Endodermal cell (in vitro differentiated cells): ENCODE measurements at places on chromosomes 5 and 9. TPM values are rescaled to one million over a fixed set of nuclear protein-coding genes. Genes with fewer than 3 reads are reported as not detected.

The RLN2 gene
- 2.3 and 3.2 TPM in 2 replicates for total RNA-seq

The SPAG8 gene
- total RNA-seq, result 1.0 and 1.4 TPM in 2 replicates

The BHMT gene
- total RNA-seq, result 0.47 to 1.4 TPM (median 1.3 TPM) in 3 replicates

The TRIM7 gene
- 0.77 TPM in 1 of 3 replicates, not detected in the others for total RNA-seq

The FOXI1 gene
- total RNA-seq, result 3.5 and 4.7 TPM in 2 replicates

The RASEF gene
- 1.7 to 5.7 TPM (median 1.9 TPM) in 3 replicates for total RNA-seq

The SPINK7 gene
- not detected in 3 replicates for total RNA-seq

The PCAT7 gene
- total RNA-seq, result 6.8 and 7.3 TPM in 2 replicates

The SLC45A2 gene
- not detected in 3 replicates for total RNA-seq

DNA sequence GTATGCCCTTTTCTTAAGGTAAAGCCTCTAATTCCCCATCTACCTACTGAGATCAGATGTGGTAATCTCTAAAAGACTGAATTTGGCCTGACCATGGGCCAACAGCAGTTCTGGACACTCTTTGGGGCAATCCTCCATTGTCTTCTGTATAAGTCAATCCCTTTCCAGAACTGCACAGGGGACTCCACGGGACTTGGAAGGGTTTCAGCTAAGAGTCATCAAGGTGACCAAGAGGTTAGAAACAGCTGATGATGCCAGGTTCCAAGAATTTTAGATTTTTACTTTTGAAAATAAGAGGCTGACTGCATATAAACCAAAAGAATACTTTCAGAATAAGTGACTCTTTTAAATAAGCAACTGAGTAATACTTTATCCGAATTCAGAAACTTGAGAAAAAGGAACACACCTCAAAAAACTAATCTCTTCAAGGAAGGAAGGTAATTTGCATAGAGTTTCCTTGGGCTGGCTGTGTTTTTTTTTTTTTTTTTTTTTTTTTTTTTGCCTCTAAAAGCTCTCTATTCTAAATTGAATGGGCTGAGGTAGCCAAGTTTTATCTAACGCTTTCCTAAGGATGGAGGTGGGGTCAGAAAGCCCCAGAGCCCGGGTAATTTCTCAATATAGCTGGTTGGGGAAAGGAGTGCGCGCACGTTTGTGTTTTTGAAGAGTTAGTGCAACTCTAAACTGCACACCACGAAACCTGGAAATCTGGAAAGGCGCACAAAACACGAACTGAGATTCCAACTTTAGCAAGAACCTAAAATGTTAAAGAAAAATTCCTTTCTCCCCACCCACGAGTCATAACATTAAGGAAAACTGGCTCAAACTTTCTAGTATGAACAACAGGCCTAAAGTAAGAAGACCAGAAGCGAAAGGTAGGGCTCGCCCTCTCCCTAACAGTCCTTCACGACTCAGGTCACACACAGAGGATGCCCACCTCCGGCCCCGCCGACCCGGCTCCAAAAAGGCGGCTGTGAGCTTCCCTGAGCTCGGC lies 1.3 kb downstream of the VCP start:
- no peaks in the 10 kb centered on the region for H3K27me3 ChIP-seq
- peak overlapping the region; percentile 99 for H3K27ac ChIP-seq
- no peak for DNase-seq
- H3K4me3 ChIP-seq, result peak overlapping the region; percentile 100

GRCh38 chr5:156380848-156381247 lies 53.9 kb downstream of the SGCD start:
- DNase-seq, result no peak
- no peak overlapping the region for H3K27ac ChIP-seq
- no peaks in the 10 kb centered on the region for H3K4me1 ChIP-seq

GRCh38 chr5:150904479-150905311 lies at the start of gene ZNF300:
Gene ZNF300, minus strand, starts transcription at chr5:150904980. Its CDS starts 1,825 bp downstream, at chr5:150903155.
- peak; percentile 96 for DNase-seq
- H3K4me3 ChIP-seq, result peak within 1 kb of the TSS; percentile 97
- H3K4me1 ChIP-seq, result no peaks in the 10 kb centered on the region
- H3K27me3 ChIP-seq, result no peaks in the 10 kb centered on the region

- no peaks in the 10 kb centered on the region for H3K4me1 ChIP-seq
- H3K27ac ChIP-seq, result no peak overlapping the region
- H3K4me3 ChIP-seq, result no peak overlapping the region
- DNase-seq, result no peak
Measured at GRCh38 chr9:16022228-16022627, 469.4 kb downstream of the CCDC171 start.

DNA sequence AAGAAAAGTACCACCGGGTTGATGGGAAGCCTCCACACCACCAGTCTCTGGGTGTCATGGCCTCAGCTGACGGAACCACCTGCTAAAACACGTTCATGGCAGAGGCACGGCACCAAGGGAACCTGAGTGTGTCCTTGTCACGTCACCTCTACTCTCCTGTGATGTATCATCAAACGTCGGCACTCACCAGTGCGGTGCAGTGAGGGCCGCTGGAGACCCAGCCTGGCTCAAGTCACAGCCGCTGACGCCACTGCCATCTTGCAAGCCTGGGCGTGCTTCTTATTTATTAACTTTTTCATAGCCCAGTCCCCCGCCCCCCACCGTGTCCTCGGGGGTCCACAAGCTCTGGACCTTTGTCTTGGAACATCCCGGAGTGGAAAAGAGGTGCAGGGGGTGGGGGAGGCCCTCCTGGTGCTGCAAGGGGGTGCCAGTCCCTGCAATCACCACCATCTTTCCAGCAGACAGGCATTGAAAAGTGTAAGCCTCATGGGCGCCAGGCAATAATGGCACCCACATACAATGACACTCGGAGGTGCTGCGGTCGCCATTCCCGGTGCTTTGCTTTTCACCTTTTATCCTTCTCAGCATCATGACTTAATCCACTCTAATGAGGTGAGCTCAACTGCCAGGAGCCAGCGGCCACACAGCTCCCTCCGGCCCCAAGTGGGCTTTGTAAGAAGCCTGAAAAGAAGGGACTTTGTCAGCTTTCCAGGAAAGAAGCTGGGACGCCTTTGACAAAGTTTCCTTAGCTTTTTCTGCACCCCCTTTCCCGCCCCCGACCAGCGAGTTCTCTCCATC lies 202.3 kb upstream of the IRX1 start:
- no peaks in the 10 kb centered on the region for H3K36me3 ChIP-seq
- H3K27me3 ChIP-seq, result no peaks in the 10 kb centered on the region

DNA sequence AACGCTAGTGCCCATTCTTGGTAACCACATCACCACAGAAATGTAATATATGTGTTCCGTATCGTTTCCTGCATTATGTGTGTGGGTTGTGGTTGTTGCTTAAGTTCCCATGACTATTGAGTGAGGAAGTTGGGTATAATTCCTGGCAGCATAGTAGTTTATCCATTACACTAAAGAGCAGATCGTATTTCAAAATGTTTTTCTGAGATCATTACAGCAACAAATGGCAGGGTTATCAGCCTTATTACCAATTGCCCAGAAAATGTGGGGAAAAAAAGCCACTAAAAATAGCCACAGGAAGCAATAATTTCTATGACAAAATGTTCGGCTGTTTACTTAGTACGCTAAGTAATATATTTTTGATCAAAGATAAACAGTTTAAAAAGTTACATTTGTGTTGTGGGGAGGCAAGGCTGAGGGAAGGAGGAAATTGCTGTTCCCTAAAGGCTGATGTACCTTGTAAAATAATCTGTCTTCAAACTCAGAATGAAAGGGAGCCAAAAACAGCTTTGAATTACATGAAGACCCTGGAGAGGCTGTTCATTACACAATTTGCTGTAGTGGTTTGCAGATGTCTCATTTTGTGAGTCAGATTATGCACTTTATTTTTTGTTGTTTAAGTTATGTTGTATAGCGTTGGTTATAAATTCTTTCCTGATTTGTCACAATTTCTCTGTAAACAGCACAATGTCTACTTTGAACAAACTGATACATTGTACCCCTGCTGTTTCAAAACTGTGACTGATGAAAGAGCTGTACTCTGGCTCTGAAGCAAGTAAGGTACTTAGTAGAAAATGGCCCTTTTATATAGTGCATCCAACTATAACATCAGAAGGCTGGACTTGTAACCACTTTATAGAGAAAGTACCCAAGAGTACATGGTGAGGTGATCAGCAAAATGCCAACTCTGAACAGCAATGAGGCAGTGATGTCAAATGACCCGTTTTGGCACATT lies 1028.5 kb downstream of the NR2F1-AS1 start:
- H3K27me3 ChIP-seq, result no peaks in the 10 kb centered on the region
- DNase-seq, result no peak
- H3K4me3 ChIP-seq, result no peak overlapping the region
- no peaks in the 10 kb centered on the region for H3K4me1 ChIP-seq
- peak overlapping the region; percentile 3 for H3K27ac ChIP-seq

GRCh38 chr5:176521286-176521685 lies 15.9 kb downstream of the RNF44 start:
- H3K4me1 ChIP-seq, result no peaks in the 10 kb centered on the region
- no peak overlapping the region for H3K4me3 ChIP-seq
- H3K27ac ChIP-seq, result no peak overlapping the region
- DNase-seq, result no peak
- H3K27me3 ChIP-seq, result no peaks in the 10 kb centered on the region
